Activated naive CD4-positive, alpha-beta T cell (primary cell): ENCODE measurements at places on chromosomes 5 and 9.

GRCh38 chr9:1217076-1217475 lies 166.9 kb downstream of the DMRT2 start:
- DNase-seq, result no peak

GRCh38 chr9:116942593-116943061 lies 255.5 kb downstream of the TRIM32 start:
- no peak for DNase-seq

- DNase-seq, result no peak
Observed at GRCh38 chr9:134661791-134662142, 20.2 kb downstream of the COL5A1 start.

GRCh38 chr9:38309324-38310195 lies 82.9 kb upstream of the ALDH1B1 start:
- no peak for DNase-seq

DNA sequence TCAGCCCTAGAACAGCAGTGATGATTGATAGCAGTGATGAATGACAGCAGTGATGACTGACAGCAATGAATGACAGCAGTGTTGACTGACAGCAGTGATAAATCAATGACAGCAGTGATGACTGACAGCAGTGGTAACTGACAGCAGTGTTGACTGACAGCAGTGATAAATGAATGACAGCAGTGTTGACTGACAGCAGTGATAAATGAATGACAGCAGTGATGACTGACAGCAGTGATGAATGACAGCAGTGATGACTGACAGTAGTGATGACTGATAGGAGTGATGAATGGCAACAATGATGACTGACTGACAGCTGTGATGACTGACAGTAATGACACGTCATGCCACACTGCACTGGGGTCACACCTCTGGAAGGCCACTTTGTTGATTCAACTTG lies 106.8 kb downstream of the ENTREP1 start:
- no peak for DNase-seq

DNA sequence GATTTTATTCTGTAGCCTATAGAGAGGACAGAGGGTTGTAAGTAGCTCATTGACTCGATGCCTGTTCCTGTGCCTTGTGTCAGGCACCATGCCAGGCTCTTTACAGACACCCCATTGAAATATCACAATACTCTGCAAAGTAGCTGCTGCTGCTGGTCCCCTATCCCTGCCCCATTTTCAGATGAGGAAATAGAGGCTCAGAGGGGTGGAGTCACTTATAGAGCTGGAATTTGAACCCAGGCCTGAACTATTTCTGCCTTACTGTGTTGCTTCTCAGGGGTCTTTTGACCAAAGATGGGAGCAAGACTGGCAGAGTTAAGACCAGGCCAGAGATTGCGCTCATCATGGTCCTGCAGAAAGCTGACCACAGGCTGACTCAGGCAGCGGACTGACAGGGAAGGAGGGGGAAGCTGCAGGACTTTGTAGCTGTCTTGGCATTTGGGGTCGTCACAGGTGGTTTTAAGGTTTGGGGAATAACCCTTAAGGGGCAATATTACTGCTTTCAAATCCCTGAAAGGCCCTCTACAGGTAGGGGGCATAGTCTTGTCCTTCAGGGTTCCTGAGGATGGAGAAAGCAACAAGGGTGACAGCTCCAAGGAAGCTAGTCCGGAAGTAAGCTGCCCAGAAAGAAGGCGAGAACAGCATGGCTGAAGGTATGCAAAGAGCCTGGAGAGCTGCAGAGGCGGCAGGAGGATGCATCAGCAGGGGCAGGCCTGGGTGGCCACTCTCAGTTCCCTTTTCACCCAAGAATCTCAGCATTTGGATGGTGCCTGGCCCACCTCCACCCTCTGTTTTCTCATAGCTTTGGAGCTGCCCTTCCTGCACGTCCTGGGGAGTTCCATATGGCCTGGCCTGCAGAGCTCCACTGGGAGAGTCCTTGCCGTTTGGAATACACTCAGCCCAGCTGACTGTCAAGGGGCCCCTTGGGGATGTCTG lies 18.3 kb upstream of the NDST1 start:
- DNase-seq, result no peak

GRCh38 chr5:121445511-121445910 lies 406.2 kb upstream of the FTMT start:
- DNase-seq, result no peak

- DNase-seq, result no peak
Observed at GRCh38 chr5:74336297-74336696, 304.2 kb downstream of the ENC1 start.

DNA sequence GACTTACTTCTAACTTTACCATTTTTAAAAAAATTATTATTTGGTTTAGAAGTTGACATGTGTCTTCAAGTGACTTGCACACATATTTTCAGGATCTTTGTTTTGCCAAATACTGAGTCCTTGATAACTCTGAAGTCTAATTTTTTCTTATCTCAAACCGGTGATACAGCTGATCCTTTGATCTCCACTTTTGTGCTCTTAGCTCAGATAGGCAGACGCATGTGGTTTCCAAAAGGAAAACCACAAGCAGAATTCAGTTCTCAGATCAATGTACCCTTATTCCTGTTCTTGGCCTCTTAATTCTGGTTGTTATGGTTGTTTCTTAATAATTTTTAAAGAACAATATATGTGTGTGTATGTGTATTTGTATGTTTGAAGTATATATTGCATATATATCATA lies 238.3 kb upstream of the EDIL3 start:
- no peak for DNase-seq

DNA sequence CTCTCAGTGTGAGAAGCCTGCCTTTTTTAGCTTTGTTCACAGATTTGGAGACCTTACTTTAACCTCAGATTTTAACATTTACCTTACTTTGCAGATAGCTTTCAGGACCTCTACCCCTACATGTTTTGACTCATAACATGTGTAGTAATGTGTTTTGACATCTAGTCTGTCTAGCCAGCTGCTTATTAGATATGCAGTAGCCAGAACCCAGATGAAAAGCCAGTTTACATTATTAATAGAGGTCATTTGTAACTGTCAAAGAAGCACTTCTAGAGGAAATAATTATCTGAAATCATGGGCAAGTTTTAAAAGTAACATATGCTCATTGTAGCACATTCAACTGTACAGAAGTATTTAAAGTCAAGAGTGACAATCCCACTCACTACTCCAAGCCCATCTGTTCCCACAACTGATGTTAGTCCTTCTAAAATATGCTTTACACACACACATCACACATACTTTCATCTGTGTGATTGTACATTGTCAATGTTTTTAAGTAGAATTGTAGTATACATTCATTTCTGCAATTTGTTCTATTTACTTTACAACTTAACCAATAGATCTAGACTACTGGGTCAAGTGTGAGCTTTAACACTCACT lies 71.8 kb upstream of the NIPAL4 start:
- DNase-seq, result no peak

- no peak for DNase-seq
Observed at GRCh38 chr9:94952565-94953373, 226.3 kb downstream of the AOPEP start.

DNA sequence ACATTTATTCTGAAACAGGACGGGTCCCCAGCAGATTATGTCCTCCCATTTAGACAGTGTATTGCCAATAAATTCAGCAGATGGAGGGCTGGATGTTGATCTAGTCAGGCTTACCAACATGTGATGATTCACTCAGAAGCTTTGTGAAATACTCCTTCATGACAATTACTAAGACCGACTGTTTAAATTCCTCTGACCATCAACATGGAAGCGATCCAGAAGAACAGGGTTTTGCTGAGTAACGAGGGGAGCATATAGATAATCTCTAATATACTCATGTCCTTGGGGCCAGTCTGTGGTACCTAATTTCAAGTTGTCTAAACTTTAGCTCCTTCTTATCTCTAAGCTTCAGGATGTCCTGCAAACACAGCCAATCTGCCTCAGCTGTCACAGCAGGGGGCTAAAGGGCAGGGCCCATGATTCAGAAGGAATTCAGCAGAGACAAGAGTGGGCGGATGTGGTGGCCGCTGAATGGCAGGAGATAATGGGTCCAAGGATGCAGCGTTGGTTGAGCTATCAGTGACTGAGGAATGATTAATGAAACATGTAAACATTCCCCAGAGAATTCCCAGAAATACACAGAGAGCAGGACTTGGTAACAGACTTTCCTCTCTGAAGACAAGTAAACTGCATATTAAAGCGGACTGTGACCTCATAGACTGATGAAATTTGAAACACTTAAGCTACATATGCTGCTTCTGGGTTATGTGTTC lies 109.4 kb downstream of the ANKRD55 start:
- no peak for DNase-seq

DNA sequence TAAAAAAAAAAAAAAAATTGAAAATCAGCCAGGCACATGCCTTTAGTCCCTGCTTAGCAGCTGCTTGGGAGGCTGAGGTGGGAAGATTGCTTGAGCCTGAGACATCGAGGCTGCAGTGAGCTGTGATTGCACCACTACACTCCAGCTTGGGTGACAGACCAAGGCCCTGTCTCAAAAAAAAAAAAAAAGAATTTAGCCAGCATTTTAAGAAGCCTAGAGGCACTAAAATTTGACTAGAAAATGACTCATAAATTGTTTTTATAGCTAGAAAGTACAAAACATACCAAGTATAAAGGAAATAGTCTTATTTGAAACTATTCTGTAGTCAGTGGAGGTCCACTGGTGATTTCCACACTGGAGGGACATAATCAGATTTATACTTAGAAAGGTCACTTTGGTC lies 17.5 kb downstream of the LRRC70 start:
- DNase-seq, result no peak
